Activated CD4-positive, CD25-positive, alpha-beta regulatory T cell (primary cell): ENCODE measurements at places on chromosomes 4 and X.
A peak's percentile ranks its signal among the peaks of the same experiment; 100 is the strongest.

DNA sequence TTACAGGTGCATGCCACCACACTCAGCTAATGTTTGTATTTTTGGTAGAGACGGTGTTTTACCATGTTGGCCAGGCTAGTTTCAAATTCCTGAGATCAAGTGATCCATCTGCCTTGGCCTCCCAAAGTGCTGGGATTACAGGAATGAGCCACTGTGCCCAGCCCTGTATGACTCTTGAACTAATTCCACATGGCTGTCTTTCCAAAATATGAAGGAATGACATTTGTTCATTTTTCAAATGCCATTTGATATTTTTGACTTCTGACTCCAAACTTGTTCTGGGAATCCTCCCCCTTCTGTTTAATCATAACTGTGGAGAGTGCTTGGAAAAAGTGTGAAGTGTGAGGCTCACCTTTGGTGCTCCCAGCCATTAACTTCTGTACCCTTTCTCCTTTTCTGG lies 119.2 kb downstream of the NHS start:
- DNase-seq, result no peak

DNA sequence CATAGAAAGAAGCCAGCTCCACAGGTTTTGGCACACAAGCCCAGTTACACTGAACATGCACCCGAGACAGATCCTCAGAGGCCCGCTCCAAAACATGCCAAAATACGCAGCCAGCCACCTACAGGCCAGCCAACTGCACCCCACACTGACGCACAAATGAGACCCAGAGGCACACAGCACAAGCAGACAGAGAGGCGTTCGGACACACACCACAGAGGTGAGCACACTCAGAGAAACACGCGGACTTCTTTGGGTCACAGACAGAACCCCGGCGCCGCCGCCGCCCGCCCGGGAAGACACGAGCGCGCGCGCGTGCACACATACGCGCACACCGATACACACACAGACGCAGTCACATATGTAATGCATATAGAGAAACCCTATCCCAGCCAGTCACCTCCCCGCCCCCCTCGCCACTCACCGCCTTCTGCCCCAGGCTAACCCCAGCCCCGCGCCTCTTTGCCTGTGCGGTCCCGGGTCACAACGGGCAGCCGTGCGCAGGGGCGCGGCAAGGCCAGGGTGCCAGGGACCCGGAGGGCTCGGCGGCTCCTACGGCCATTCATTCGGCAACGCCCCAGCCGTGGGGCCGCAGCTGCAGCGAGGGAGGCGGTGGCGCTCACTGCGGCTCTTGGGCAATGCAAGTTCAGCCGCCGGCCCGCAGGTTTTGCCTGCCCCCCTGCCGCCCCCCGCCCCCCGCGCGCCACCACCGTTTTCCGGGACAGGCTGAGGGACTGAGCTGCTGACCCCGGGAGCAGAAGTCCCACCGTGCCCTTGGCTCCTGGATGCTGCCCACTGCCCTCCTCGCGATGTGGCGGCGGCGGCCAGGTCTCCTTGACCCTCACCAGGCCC lies 553 bp downstream of the SEPTIN6 start:
- DNase-seq, result peak; percentile 20

DNA sequence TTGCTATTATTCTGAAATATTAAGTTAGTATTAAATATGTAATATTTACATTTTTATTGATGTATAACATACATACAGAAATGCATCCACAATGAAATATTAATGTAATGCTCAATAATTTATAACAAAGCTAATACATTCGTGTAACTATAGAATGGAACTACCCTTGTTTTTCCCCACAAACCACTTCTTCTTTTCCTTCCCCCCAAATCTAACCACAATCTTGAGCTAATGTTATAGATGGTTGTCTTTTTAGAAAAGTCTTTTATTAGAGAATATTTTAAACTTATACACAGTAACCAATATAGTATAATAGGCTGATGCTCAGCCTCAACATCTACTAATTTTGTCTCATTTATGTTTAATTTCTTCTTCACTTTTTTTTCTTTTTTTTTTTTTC lies 4.5 kb upstream of the ZNF732 start:
- no peak for DNase-seq

- no peak for DNase-seq
Measured at GRCh38 chrX:31670245-31670644, 598.4 kb upstream of the FTHL17 start.

DNA sequence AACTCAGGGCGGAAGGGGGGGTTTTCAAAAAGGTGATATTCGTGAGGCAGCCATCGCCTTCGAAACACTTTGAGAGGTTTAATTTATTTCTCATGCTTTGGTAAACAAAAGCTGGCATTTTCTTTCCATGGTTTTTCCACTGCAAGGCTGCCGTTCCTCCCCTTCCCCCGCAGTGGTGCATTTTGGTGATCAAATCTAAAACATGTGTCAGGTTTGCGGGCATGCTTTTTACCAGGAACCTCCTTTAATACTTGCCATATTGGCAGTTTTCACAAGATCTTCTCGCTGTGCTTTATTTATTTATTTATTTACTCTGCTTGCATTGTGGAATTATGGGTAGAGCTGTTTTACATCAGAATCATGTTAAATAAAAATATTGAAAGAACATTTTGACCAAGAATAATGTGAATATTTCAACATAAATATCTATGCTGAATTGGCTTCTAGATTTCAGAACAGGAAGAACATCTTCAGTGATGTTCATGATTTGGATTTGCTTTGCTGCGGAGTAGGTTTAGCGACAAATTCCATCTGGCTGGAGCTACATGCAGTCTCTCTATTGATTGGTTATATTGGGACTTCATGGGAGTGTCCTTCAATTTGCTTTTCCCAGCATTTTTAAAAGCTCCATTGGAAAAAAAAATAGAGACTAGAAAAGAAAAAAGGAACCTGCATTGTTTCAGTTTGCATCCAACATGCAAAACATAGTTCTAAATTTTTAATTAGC lies 54.4 kb downstream of the STOX2 start:
- no peak for DNase-seq

DNA sequence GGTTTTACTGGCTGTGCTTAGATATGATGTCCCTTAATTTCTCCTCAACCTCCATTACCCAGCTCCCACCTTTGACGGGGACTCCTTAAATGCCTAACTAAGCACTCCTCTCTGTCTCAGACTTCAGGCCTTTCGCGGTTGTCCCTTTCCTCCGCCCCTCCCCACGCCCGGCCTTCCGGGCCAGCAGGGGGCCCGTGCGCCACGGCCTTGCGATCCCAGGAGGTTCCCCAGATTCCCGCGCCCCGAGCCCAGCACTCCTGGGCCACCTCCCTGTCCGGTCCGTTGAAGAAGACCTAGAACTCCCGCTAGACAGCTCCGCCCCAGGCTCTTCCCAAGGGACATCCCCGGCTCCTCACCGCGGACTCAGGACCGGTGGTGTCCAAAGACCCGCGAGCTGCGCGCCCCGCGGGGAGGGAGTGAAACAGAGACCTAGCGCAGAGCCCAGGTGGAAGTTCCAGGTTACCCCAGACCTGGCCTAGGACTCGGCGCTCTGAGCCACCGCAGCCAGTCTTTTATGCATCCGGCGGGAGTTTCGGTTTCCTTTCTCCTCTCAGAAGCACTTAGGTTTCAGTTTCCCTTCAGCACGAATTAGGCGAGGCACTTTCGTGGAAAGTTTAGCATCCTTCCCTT lies at the start of gene DDX60:
TSS of gene DDX60 (minus strand) at position 487 of the 630 bp plus-strand sequence. CDS start 7,493 bp downstream, outside the sequence.
- peak; percentile 81 for DNase-seq

- no peak for DNase-seq
Measured at GRCh38 chr4:144906181-144906925, 191.6 kb downstream of the ANAPC10 start.

- no peak for DNase-seq
Measured at GRCh38 chrX:72309297-72310071, 3.8 kb upstream of the CITED1 start.

DNA sequence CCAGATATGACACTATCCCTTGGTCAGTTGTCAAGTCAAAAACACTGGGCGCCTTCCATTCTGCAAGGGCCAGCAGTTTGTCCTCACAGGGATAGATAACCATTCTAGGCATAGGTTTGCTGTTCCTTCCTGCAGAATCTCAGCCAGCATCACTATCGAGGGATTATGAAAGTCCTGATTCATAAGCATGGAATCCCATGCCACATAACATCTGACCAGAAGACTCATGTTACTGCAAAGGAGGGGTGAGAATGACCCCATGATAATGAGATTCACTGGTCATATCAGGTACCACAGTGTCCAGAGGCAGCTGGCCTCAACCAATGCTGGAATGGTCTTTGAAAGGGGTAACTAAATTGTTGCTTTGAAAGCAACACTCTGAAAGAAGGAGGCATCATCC lies 84.7 kb downstream of the OTC start:
- no peak for DNase-seq

DNA sequence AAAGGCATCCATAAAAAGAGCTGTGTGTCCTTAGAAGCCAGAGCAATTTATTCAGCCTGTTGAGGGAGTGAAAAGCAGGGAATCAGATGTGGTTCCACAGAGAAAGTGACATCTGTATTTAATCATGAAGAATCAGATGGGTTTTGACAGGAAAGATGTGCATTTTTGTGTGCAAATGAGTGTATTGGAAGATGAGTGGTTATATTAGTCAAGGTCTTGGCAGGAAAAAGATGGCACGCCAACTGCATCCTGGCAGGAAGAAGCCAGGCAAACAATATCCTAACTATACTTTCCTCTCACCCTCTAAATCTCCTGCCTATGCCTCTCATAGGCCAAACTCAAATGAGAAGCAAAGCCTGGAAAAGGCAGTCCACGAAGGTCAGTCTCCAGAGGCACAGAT lies 59.1 kb downstream of the SCFD2 start:
- no peak for DNase-seq

DNA sequence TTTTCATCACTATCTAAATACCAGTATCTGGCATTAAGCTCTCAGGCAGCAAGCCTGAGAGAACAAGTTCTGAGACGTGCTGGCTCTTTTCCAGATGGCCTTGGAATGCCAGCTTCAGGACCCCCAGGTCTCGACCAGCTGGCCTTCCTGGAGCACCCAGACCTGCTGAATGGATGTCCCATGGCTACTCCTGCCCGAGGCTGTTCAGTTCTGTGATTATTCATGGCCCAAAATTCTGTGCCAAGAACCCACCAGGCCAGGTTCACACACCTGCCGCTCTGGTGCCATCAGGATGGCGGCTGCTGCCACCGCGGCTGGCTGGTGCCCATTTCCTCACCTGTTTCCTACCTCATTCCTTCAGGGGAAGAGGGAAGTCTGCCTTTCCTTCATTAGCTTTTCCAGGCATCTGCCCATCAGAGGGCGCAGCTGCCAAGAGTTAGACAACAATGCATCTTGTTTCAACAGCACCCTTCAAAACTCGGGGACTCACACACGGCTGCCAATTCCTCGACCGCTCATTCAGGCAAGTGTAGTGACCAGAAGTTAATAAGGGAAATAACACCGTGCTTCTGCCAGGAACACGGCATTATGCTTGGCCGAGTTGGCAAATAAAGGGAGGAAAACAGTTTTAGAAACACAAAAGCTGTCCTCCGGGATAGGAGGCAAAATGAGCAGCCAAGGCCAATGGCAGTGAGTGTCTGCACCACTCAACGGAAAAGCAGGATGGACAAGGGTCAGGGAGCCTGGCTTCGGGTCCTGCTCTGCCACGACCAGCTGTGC lies 173.8 kb downstream of the NSUN7 start:
- no peak for DNase-seq

GRCh38 chrX:110276778-110277177 lies 41.1 kb downstream of the AMMECR1 start:
- no peak for DNase-seq

DNA sequence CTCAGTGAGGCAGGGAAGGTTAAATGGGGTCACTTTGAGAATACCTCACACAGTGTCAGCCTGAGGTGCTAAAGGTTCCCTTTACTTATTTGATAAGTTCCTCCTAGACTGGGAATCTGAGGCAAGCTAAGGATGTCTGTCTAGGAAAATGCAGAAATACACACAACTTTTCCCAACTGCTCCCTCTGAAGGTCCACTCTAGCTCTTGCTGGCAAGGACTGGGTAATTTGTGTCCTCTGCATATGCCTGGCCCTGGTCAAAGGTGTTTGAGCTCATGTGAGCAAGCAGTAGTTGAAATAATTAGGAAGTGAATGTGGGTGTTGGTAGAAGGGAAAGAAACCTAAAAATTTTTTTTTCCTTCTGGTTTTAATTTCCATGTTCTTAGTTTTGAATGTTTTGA lies 21.3 kb downstream of the TXLNG start:
- DNase-seq, result no peak

GRCh38 chr4:968221-968620 lies 5.1 kb downstream of the DGKQ start:
- DNase-seq, result no peak

GRCh38 chr4:133402616-133403015 lies 253.5 kb downstream of the PCDH10 start:
- DNase-seq, result no peak

- DNase-seq, result no peak
Measured at GRCh38 chr4:114465766-114466165, 132.8 kb upstream of the UGT8 start.

DNA sequence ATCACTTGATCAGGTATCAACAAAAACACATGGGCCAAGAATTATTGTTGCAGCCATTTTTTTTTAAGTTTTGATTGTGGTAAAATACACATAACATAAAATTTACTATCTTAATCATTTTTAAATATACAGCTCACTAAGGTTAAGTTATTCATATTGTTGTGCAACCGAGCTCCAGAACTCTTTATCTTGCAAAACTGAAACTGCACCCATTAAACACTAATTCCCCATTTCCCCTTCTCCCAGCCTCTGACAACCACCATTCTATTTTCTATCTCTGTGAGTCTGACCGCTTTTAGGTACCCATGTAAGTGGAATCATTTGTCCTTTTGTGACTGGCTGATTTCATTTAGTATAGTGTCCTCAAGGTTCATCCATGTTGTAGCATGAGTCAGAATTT lies 126.2 kb upstream of the NDP start:
- no peak for DNase-seq

- no peak for DNase-seq
Measured at GRCh38 chr4:143046454-143046853, 138.3 kb upstream of the USP38 start.

- DNase-seq, result no peak
Measured at GRCh38 chr4:188905248-188905647, 766.0 kb downstream of the TRIML1 start.

DNA sequence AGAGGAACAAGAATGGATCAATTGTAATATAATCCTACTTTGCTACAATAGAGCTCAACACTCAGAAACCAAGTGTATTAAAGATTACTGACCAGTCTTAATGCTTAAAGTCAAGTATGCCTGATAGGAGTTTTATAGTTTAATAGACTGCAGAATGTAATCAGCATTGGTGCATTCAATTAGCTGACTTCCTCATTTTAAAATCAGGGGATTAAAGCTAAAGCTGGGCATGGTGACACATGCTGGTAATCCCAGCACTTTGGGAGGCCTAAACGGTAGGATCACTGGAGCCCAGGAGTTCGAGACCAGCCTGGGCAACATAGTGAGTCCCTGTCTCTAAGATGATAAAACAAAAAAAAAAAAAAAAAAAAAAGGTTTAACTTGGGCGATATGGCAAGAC lies 10.8 kb downstream of the HNRNPDL start:
- no peak for DNase-seq

GRCh38 chr4:48756689-48757220 lies 23.3 kb downstream of the FRYL start:
- no peak for DNase-seq

GRCh38 chrX:16320765-16321355 lies 153.6 kb downstream of the MAGEB17 start:
- DNase-seq, result no peak

GRCh38 chrX:24493740-24494581 lies 28.9 kb downstream of the PDK3 start:
- DNase-seq, result no peak

GRCh38 chrX:102964940-102965339 lies 27.9 kb downstream of the RAB40AL start:
- DNase-seq, result no peak

GRCh38 chr4:41820473-41820872 lies 71.9 kb upstream of the PHOX2B start:
- DNase-seq, result no peak

- DNase-seq, result no peak
Measured at GRCh38 chr4:10656988-10657387, 27.6 kb downstream of the CLNK start.
